ENCODE measurements at places on chromosomes 6 and 20.

DNA sequence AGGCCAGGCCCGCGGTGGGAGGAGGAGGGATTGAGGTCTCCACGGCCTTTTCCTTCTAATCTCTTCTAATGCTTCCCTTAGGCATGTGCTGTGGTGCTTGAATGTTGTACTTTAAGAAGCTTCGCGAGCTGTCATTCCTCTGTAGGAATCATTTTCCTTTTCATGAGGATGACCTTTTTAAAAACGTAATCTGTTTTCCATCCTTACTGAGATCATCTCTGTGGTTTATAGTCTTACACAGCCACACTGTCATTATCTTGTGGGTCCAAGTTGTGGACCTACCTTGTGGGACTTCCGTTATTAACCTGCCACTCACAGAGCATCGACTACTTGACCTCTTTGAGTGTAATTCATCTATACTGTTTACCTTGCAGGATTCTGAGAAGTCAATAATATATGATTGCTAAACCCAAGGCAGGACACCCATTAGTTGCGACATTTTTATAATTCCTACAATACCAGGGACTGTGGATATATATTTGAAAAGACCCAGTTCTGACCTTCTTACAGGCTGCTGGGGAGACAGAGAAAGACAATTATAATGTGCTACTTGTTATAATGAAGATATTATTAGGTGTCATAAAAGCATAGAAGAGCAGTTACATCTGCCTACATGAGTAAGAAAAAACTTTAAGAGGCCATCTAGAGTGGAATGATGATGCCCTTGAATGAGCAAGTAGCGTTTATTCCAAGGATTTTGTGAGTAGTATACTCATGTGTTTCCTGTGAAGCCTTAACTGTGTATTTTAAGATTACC is 842 bp downstream of the SLC25A27 start:
- no peak for DNase-seq

- DNase-seq = no peak
Observed at GRCh38 chr6:150876598-150876997, 11.1 kb downstream of the MTHFD1L start.

DNA sequence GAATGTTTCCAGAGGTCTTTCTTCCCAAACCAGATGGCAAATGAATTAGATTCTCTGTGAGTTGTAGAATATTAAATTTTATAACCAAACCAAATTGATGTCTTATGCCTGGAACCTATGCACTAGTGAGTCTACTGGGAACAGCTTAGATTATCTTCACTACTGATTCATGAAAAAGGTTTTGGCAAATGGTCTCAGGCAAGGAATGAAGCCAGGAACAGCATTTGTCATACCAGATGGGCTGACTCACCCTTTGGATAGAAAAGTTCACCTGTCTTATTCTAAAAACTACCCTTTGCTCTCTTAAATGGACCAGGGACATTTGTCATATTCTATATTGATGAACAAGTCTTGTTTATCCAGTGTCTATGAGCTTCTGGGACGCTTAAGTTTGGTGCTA is 135.4 kb upstream of the ECI2 start:
- DNase-seq = no peak

DNA sequence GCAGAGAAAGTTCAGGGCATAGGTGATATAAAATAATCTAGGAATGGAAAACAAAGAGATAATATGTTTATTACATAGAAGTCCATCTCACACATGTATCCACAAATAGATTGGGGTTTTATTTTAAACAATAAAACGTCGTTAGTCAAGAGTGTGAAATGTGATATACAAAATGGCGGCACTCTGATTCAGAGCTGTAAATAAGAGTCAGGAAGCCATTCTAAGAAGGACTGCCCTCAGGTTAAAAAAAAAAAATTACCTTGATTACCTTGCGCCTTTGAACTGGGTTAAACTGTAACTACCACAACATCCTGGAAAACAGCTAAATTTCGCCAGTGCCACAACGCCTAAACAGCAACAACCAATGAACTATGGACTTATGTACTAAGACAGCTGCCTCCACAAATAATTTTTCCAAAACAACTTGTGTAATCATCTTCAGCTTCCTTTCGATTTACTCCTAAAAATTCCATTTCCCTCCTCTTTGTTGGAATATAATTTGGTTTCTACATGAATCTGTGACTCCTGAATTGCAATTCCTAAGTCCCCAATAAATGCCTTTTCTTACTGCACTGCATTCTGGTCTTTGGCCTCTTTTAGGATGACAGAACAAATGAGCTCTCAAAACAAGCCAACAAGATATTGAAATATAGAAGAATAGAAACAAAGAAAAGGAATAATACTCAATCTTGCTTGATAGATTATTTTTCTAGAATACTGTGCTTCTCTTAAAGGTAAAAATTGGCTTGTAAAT is 1019.5 kb upstream of the MAP3K7 start:
- no peak for DNase-seq

DNA sequence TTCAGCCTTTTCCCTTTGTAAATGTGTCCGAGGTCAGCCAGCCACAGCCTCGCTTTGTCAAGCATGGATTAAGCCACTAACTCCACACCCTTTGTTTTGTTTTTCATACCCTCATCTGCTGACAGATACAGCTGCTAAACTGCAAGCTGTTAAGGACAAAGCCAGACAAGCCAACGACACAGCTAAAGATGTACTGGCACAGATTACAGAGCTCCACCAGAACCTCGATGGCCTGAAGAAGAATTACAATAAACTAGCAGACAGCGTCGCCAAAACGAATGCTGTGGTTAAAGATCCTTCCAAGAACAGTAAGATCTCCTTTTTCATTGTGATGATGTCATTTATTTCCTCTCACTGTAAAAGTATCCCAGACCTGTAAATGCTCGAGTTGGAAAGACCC is 269.3 kb downstream of the ARHGAP18 start:
- DNase-seq = no peak

GRCh38 chr6:121581327-121581726 is 145.9 kb downstream of the GJA1 start:
- no peak for DNase-seq

DNA sequence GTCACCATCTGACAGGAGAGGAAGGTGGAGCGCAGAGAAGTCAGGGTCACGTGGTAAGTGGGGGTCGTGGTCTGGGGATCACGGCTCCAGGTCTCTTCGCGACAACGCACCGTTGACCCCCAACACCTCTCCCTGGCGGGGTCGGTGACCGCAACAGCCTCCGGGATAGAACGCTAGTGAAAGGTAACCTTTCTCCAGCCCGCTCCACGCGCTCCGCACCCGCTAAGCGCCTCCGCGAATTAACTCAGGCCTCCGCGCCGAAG is 600 bp upstream of the SYNJ2 start:
- no peak for DNase-seq

DNA sequence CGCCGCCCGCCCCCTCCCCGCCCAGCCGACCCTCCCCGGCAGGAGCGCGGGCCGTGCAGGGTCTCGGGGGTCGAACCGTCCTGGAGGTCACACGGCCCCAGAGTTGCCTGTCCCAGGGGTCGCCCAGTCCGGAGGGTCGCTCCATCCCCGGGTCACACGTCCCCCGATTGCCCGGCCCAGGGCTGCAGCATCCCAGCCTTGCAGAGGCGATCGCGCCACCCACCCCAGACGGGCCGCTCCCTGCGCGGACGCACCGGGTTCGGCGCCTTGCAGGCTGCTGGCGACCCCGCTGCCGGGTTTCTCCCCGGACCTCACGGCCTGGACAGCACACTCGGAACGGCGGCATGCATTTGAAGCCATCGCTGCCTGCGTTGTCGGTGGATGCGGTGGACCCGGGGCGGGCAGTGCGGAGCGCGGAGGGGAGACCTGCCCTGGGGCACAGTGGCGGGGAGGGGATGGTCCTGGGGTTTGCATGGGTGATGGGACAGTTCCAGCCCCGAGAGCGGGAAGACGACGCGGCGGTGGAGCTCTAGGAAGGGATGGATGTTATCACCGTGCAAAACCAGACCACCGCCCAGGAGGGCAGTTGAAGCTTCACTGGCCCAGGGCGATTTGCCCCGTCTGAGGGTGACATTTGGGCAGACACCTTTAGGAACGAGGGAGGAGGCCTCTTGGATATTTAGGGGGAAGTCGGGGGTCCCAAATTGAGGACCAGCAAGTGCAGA is 22.7 kb upstream of the FRMD1 start:
- DNase-seq = no peak

DNA sequence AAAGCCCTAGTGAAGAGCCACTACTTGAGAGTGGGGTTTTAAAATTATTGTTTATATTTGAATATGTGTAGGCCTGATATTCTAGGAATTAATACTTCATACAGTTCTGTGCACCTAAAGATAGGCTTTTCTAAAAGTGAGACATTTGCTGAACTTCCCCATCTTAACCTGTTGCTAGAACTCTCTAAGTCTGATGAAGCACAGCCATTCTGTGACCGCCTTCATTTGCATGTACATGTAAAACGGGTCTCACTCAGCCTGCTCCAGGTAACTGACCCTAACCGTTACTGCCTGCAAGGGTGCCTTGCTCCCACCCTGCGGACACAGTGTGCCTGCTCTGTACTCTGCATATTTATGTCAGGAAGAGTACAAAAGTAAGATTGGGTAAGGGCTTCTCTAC is 44.3 kb upstream of the IRF4 start:
- no peak for DNase-seq

DNA sequence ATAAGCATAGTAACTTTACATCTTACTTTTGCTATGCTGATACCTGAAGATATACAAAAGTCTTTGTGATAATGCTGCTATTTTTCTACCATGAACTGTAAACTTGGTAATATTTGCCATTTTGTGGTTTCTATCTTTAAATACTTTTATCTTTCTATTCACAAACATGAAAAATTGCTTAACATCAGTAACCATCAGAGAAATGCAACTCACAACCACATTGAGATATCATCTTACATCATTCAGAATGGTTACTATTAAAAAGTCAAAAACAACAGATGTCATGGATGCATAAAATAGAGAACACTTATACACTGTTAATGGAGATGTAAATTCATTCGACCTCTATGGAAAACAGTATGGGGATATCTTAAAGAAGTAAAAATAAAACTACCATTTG is 112.0 kb downstream of the TRDN start:
- DNase-seq = no peak

GRCh38 chr6:34852406-34853085 is 35.3 kb downstream of the TAF11 start:
- no peak for DNase-seq

DNA sequence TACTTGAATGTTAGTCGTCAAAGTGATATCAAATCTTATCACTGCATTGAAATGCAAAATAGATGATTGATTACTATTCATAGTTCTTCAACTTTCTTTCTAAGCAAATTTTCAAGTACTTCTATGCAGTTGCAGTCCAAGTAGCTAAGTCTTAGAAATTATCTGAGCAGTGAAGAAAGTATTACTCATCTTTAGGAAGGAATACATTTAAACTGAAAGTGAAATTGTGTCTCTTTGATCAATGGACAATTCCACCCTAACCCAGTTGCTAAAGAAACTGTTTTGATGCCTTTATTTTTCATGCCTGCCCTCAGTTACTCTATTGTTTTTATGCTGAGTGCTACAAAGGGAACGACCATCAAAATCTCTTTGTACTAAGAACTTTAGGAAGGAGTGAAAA is 337.4 kb downstream of the GRIK2 start:
- DNase-seq = no peak

- DNase-seq = no peak
Observed at GRCh38 chr6:22102671-22103070, 194.2 kb downstream of the PRL start.

DNA sequence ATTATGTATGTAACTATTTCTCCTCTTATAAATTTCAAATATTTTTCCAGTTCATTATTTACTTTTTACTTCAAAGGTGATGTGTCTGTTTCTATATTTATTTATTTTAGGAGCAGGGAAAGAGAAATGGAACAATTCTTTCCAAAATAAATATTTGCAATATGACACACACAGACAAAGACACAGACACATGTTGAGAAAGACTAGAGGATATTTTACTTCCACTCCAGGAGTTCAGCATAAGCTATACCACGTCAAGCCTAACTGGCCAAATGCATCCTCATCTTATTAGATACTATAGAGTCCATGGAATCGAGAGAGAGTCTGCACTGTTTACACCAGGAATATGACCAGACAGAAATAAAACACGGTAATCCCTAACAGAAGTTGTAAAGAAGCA is 13.3 kb downstream of the RALGAPA2 start:
- no peak for DNase-seq

- no peak for DNase-seq
Observed at GRCh38 chr6:134343066-134343465, 25.2 kb upstream of the SGK1 start.

GRCh38 chr20:45920462-45921336 is 8.7 kb upstream of the PLTP start:
- DNase-seq = no peak

DNA sequence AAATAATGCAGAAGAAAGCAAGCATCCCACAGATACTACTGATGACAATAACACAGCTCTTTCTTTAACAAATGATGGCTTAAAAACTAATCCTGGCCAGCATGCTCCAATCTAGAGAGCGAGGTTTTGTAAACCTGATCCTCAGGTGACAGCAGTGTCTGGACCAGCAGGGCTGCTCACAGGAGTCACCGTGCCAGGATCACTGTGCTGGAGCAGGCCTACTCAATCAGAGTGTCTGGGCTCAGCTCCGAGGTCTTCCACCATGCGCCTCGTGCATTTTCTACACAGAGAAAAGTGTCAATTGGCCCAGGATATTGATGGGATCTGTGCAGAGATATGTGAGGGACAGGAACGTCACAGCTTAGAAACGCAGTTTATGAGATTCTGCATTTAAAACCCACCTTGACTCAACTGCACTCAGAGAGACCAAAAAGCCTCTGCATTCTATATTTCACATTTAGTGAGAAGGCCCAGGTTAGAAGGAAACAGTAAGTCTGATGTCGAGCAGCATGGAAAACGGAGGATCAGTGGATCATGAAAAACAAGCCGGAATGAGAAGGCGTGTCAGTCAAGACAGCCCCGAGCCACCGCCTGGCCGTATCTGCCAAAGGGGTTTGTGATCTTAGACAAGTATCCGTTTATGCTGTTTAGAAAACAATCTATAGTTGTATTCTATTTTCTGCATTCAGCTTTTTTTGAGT is 7.8 kb downstream of the RAMACL start:
- no peak for DNase-seq

DNA sequence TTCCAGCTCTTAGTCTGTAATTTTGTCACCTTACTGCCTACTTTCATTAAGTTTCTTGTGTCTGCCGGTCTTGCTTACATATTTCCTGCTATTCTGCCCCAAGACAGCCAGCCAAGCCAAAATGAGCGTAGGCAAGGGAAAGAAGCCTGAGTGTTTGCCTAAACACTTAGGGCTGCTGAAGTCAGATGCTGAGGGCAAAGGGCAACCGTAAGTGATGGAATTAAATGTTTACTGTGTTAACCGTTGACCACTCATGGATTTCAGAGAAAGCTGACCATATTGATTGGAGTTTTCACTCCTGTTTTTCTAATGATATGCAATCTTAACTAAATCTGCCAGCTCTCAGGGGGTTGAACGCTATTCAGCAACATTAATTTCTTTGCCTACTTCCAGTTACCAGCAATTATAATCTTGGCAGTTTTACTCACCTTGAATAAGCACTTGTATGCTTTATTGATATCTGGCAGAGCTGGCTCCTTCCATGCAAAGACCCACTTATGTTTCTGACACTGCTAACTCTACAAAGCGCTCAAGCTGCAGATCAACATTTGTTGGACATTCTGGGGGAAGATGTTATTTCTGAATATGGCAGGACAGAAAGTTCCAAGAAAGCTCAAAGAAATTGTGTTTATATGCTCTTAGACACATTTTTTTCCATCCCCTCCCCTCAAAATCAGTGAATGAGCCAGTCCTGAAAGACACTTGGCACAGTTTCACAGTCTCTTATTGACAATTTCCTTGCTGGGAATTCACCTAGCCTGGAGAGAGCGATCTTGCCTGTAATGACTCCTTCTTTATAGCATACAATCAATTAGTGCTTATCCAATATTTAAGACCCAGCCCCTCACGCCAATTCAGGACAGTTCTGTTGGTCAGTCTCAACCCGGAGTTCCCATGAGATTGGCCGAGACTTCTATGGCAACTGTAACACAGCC is 183.8 kb downstream of the PLCB1 start:
- DNase-seq = no peak
